SK-MEL-5 (cell line): ENCODE measurements at places on chromosomes 2 and 18.

DNA sequence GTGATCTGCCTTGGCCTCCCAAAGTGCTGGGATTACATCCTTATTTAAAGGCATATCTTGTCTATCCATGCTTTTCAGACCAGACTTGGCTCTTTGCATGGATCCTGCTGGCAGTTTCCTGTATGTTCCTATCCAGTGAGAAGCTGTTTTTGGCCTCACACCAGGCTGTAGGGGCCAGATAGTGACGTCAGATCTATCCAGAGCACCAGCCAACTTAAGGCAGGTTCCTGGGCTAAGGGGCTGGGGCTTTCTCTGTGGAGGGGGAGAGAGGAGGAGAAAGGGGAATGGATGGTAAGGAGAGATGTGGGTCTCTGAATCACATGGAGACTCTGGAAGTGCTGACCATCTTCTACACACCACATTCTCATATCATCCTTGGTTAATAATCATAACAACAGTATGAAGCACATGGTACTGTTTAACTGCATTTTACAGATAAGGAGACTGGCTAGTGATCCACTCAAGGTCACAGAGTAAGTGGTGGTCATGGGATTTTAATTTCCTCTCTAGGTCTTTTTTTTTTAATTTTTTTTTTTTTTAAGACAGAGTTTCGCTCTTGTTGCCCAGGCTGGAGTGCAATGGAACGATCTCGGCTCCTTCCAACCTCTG, 2.0 kb upstream of the FAM117B start:
- DNase-seq, result no peak

DNA sequence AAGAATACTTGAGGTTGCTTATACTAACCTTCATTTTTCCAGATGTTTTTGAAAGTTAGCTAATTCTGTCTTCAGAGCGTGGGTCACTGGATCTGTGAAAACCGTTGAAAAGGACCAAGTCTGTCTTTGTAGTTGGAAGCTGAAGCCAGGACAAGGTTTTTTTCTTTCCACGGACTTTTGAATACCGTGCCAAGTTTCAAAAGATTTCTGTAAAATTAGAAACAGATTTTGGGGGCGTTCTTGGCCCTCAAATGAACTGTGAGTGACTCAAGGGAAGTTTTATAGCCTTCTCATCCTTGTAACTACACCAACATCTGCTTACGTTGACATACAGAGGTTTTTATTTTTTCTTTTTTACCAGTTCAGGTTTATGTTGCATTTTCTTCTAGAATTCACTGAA, at the start of gene FAP:
TSS of gene FAP (minus strand) at position 152 of the 400 bp plus-strand sequence. CDS start at position 34, 118 bp downstream.
- DNase-seq, result no peak

GRCh38 chr18:9742524-9743131, 34.5 kb downstream of the RAB31 start:
- no peak for DNase-seq

- peak; percentile 20 for DNase-seq
These were observed 13.9 kb upstream of the KYNU start for GRCh38 chr2:142863485-142863961.

DNA sequence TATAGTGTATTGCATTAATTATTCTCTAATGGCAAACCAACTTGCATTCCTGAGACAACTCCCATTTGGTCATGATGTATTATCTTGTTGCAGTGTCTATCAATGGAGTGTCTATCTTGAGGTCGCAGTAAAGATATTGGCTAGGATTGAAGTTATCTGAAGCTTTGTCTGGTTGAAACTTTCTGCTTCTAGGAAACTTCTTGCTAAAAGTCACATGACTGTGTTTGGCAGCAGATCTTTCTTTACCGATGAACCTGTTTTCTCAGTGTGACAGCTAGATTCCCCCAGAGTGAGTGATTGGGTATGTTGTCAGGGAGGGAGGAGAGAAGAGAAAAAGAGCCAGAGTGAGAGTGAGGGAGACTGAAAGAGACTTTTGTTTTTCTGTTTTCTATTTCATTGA, 119.6 kb downstream of the QPCT start:
- DNase-seq, result no peak

GRCh38 chr18:35803551-35803950, 168.9 kb upstream of the RMP24 start:
- no peak for DNase-seq

DNA sequence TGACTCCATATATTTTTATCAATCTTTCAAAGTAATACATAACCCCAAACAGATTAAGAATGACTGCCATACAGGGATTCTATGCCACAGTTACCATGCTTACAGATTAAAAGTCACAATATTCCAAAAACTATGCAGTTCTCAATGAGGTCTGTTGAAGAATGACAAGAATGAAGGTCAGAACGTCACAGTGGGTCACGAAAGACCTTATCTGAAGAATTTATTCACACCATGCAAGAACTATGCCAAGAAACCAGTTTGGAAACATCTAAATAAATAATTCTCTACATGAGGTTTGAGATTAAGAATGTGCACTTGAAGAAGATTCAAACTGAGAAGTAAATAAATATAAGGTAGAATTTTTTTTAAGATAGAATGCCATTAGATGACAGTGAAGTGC, 253.3 kb downstream of the EXOC6B start:
- no peak for DNase-seq

GRCh38 chr2:198857246-198857645, 600.5 kb downstream of the SATB2 start:
- no peak for DNase-seq
